ENCODE measurements at places on chromosomes 5 and 9. TPM values are rescaled to one million over a fixed set of nuclear protein-coding genes. Genes with fewer than 3 reads are reported as not detected.
A peak's percentile ranks its signal among the peaks of the same experiment; 100 is the strongest.

RASGRF2 gene
- 0.48 TPM for total RNA-seq

DNA sequence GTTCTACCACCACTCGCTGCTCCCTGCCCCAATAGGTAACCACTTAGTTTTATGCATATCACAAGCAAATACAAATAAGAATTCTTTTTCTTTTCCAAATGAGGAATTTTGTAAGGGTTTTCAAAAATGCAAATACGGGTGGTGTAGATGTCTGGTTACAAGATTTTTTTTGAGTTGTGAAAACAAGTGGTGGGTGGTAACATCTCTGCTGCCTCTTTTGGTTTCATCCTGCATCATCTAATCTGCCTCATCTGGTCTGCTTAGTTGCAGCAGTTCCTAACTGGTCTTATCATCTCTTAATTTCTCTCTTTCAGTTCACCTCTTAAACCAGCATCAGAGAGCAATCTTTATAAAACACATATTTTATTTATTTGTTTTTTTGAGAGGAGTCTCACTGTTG lies 5.3 kb downstream of the NFX1 start:
- H3K4me1 ChIP-seq: no peaks in the 10 kb centered on the region
- DNase-seq: no peak
- H3K27me3 ChIP-seq: no peaks in the 10 kb centered on the region
- no peaks in the 10 kb centered on the region for H3K36me3 ChIP-seq
- no peak overlapping the region for H3K27ac ChIP-seq

GRCh38 chr9:137172901-137173795 lies 1.3 kb upstream of the TMEM210 start:
- peak; percentile 58 for DNase-seq
- no peaks in the 10 kb centered on the region for H3K36me3 ChIP-seq
- H3K27ac ChIP-seq: no peak overlapping the region
- peaks cover 13% of the 10 kb centered on the region for H3K4me1 ChIP-seq
- no peaks in the 10 kb centered on the region for H3K27me3 ChIP-seq
- H3K4me3 ChIP-seq: no peak overlapping the region

DNA sequence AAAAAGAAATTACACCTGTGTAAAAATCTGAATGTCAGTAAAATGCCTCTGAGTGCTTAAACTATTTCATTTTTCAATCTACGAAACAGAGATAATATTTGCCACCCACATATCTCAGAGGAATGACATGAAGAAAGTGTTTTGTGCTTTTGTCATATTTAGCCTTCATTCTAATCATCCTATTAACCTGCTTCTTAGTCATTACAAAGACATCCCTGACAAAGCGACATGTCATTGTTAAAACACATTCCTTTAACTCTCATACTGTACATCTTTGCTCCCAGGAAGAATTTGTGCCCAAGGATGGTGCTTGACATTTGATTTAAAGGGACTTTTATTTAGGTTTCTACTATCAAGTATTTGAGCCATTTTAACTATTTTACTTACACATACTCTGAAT lies 275.9 kb downstream of the DMRTA1 start:
- no peak overlapping the region for H3K27ac ChIP-seq
- no peak for DNase-seq
- no peaks in the 10 kb centered on the region for H3K4me1 ChIP-seq
- H3K36me3 ChIP-seq: no peaks in the 10 kb centered on the region
- H3K4me3 ChIP-seq: no peak overlapping the region

GRCh38 chr9:138060365-138060764 lies 182.8 kb downstream of the CACNA1B start:
- no peaks in the 10 kb centered on the region for H3K4me1 ChIP-seq
- DNase-seq: no peak
- peaks cover 96% of the 10 kb centered on the region for H3K27me3 ChIP-seq
- no peak overlapping the region for H3K4me3 ChIP-seq
